ENCODE measurements at places on chromosomes 7 and 10. TPM values are rescaled to one million over a fixed set of nuclear protein-coding genes. Genes with fewer than 3 reads are reported as not detected.

GRCh38 chr10:36634916-36635315 lies 490.5 kb upstream of the ANKRD30A start:
- DNase-seq, result no peak
- no peaks in the 10 kb centered on the region for H3K36me3 ChIP-seq
- H3K27me3 ChIP-seq, result no peaks in the 10 kb centered on the region
- H3K27ac ChIP-seq, result no peak overlapping the region
- no peak overlapping the region for H3K4me3 ChIP-seq

DNA sequence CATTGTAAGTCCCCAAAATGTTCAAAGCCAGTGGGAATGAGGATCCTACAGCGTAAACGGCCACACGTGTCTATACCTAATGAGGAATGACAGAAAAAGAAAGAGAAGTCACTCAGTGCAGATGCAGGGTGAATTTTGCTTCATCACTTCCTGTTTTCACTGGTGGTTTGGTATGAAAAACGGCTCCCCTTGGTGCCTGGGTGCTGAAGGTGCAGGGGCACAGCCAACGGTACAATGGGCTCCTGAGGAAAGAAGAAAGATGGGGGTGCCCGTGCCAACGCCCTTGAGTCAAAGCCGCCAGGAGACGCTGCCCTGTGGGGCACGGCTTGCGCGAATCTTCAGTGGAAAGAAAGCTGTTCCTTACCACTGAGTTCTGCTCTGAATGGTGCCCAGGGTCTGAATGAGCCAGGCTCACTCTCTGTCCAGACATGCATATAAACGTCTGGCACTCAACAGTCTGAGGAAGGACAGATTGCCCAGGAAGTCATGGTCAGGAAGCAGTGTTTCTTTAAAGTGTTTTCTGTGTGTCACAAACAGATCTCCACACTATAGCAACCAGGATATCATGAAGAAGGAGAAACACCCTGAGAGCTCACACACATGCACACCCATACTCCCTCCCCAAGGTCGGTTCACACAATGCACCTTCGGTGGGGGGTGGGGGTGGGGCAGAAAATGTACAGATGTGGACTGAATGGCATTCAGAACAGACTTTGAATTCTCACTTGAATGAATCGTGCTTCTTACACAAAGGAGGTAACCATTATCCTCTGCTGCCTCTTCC lies 105.8 kb downstream of the ELMO1 start:
- H3K4me1 ChIP-seq, result peaks cover 76% of the 10 kb centered on the region
- H3K36me3 ChIP-seq, result peaks cover 34% of the 10 kb centered on the region
- peak; percentile 62 for DNase-seq
- H3K27me3 ChIP-seq, result no peaks in the 10 kb centered on the region
- peak overlapping the region; percentile 99 for H3K27ac ChIP-seq

GRCh38 chr10:62373995-62374861 lies at the start of gene ZNF365:
Gene ZNF365, plus strand, starts transcription at chr10:62374369. Its CDS starts 1,825 bp downstream, at chr10:62376194.
- H3K27ac ChIP-seq, result no peak within 1 kb of the TSS
- H3K27me3 ChIP-seq, result peaks cover 46% of the 10 kb centered on the region
- peaks cover 11% of the 10 kb centered on the region for H3K4me1 ChIP-seq
- no peaks in the 10 kb centered on the region for H3K36me3 ChIP-seq
- H3K4me3 ChIP-seq, result peak within 1 kb of the TSS; percentile 79

DNA sequence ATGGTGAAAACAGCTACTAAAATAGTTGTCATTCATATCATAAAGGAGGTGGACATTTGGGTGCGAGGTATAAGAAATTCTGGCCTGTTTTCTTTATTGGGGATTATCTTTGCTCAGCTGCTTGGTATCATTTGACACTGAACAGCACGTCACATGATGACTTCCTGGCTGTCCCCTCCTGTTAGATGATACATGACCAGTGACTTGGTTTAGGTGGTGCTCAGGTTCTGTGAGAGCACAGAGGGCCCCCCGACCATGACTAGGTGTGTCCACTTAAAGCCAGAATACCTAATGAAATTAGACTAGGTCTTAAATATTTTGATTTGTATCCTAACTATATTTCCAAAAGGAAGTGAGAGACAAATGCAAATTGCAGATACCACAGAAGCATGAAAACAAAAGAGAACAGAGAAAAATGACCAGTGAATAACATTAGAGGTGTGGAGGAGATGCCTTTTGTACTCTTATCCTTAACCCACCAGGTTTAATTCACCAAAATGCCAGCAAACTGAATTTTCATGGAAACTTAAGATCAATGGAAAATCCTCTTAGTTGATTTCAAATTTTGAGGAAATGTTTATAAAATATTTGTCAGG lies 50.6 kb upstream of the GJD4 start:
- H3K36me3 ChIP-seq, result peaks cover 14% of the 10 kb centered on the region
- peaks cover 4% of the 10 kb centered on the region for H3K4me1 ChIP-seq
- no peak overlapping the region for H3K27ac ChIP-seq
- no peak for DNase-seq

GRCh38 chr10:83769281-83769820 lies 370.0 kb upstream of the GHITM start:
- DNase-seq, result no peak
- no peak overlapping the region for H3K4me3 ChIP-seq
- no peak overlapping the region for H3K27ac ChIP-seq
- H3K27me3 ChIP-seq, result no peaks in the 10 kb centered on the region
- no peaks in the 10 kb centered on the region for H3K36me3 ChIP-seq
- H3K4me1 ChIP-seq, result no peaks in the 10 kb centered on the region

GRCh38 chr7:101240226-101241014 lies 2.8 kb upstream of the CLDN15 start:
- peaks cover 14% of the 10 kb centered on the region for H3K4me1 ChIP-seq
- peaks cover 10% of the 10 kb centered on the region for H3K36me3 ChIP-seq
- H3K27me3 ChIP-seq, result no peaks in the 10 kb centered on the region
- DNase-seq, result no peak
- H3K27ac ChIP-seq, result no peak overlapping the region
- no peak overlapping the region for H3K4me3 ChIP-seq

GRCh38 chr7:158375034-158375433 lies 212.6 kb downstream of the PTPRN2 start:
- H3K4me3 ChIP-seq, result no peak overlapping the region
- DNase-seq, result no peak
- H3K27ac ChIP-seq, result no peak overlapping the region
- no peaks in the 10 kb centered on the region for H3K36me3 ChIP-seq
- H3K4me1 ChIP-seq, result no peaks in the 10 kb centered on the region
- no peaks in the 10 kb centered on the region for H3K27me3 ChIP-seq

ACSM6 gene
- not detected for total RNA-seq

SEMA3E gene
- total RNA-seq, result not detected

CTAGE6 gene
- not detected for total RNA-seq

IRF5 gene
- 21.2 TPM for total RNA-seq

GPR15LG gene
- not detected for total RNA-seq

All from activated T-helper 1 cell treated with anti-CD3 and anti-CD28 coated beads, Interleukin-12 subunit alpha, Interleukin-12 subunit beta, Interleukin-2, Interleukin-4 antibody, amounts not matched to agents 30 ng/mL and 10 ng/mL and 1 ng/mL, durations not matched to agents 14 hours and 24 hours and 36 hours (primary cell).